Stimulated activated CD4-positive, alpha-beta T cell treated with anti-CD3 and anti-CD28 coated beads, Interleukin-1b, Interleukin-23, amount 100 ng/mL, for 1 hour (primary cell): ENCODE measurements at places on chromosomes 11 and 22.

DNA sequence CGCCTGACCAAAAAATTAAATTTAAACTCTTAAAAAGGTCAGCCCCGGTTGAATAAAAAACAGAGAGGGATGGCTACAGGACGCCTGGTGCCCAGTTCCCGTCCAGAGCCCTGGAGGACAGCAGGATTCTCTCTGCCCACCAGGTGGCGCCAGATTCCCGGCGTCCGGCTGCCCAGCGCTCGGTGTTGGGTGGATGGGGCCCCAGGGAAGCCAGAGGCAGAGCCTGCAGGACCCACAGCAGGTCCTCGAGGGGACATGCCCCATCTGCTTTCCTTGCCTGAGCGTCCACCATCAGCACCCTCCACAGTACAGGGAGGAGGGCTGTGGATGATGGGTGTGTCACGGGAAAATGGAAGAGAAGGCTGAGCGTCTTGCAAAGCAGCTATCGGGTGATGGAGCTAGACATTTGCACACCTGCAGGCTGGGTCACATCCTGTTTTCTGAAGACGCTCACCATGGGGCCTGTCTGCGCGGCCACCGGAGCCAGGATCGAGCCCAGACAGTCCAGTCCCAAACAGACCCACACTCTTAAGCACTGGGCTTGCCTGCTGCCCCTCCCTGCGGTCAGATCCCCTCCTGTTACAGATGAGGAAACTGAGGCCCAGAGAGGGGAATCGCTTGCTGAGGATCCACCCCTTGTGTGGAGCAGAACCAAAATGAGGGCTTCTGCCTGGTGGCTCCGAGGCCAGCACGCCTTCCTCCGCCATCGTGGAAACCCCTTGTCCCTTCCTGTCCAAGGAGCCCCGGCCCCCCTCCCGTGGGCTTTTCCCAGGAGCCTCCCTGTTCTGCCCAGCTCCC is 18.5 kb upstream of the CBX7 start:
- DNase-seq, result peak; percentile 77

GRCh38 chr11:125593114-125593820 is 615 bp downstream of the STT3A start:
- DNase-seq, result no peak

DNA sequence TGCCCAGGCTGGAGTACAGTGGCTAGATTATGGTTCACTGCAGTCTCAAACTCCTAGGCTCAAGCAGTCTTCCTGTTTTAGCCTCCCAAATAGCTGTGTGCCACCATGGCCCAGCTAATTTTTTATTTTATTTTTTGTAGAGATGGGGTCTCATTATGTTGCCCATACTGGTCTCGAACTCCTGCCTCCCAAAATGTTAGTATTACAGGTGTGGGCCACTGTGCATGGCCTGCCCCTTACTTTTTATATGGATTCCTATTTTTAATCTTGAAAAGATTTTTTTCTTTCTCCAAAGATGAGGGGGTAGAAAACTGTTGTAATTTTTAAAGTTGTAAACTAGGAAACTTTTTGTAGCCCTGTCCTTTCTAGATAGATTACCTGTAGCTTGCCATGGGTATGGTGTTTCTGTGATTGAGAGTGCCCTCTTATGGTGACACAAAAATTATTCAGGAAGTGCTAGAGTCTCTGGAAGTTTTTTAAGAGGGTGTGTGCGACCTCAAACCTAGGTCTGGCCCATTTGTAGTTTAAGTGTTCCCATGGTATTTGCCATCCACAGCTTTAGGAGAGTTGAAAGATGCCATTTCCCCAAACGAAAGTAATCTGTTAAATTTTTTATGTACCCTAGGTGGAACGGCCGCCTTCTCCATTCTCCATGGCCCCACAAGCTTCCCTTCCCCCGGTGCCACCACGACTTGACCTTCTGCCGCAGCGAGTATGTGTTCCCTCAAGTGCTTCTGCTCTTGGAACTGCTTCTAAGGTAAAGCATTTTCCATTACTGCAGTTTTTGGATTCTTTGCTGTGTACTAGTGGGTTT is 32.4 kb downstream of the MCAM start:
- no peak for DNase-seq

GRCh38 chr22:38271927-38272372 is 860 bp downstream of the TMEM184B start:
- DNase-seq, result no peak

DNA sequence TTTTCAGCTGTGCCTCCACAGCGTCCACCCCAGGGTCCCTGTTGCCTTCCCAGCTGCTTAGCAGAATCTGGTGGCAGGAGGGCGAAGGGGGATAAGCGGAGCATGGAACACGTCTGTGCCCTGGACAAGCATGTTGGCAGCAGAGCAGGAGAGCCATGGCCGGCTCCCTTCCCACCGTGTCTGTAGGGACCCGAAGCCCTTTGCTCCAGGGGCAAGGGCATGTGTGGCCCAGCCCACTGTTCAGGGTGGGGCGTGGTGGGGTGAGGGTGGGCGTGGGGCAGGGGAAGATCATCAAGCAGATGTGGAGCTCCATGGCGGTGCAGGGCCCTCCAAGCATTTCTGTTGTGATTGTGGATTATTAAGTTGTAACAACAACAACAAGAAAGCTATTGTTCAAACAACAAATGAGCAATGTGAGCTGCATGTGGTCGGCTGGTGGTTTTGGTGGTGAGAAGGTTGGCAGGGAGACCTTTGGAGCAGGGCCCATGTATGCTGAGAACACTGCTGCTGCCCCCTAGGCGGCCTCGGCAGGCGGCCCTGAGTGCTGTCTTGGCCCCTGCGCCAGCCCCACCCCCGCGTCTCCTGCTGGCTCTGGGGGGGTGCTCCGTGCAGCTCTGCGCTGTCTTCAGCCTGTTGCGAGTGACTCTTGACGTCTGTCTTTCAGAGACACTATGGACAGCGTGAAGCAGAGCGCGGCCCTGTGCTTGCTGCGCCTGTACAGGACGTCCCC is 50.9 kb downstream of the AP2A2 start:
- no peak for DNase-seq

DNA sequence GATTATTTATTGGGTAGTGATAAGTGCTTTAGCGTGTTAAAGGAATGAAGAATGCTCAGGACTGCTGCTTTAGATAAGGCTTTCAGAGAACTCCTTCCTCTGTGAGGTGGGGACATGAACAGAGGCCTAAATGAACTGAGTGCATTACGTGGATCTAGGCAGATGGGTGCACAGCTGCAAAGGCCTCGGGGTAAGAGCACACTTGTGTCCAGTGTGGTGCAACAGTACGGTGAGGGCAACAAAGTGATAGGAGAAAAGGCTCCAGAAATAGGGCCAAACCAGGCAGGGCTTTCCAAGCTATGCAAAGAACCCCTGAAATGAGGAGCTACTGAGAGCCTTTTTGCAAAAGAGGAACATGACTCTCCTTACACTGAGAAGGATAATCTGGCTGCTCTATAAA is 45.3 kb upstream of the ARHGAP32 start:
- no peak for DNase-seq

DNA sequence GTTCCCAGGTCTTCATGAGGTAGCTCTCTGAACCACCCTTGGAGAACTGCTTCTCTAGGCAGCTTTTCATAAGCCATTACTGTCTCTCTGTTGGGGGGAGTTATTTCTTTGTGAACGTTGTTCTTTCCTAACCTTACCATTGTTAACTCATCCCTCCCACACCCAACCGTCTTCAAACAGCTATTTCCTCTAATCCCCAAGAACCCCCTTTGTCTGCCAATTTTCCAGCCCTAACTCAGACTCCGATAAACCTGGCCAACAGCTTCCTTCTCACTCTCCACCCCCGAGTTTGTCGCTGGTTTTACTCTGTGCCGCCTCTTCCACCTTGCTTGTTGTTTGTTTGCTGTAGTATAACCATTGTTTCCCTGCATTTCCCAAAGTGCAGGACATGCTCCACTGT is 131.5 kb downstream of the CCDC34 start:
- no peak for DNase-seq

- DNase-seq, result no peak
Measured at GRCh38 chr22:36211237-36211861, 9.7 kb upstream of the APOL4 start.

DNA sequence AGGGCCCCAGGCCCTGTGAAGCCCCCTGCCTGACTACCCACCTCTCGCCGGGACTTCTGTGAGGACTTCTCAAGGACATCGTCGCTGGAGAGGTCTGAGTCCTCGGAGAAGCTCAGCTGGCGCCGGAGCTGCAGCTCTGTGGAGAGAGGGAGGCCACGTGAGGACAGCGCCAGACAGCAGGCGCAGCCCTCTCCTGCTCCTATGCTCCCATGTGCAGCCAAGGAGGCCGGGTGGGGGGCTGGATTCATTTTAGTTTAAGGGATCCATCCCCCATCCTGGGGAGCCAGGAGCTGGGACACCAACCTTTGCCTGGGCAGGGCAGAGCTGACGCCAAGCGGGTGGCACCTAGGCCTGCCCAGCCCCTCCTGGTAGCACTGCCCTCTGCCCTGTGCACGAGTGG is 42.4 kb upstream of the BID start:
- DNase-seq, result no peak

- DNase-seq, result no peak
Measured at GRCh38 chr11:117808784-117809183, 11.8 kb upstream of the DSCAML1 start.

DNA sequence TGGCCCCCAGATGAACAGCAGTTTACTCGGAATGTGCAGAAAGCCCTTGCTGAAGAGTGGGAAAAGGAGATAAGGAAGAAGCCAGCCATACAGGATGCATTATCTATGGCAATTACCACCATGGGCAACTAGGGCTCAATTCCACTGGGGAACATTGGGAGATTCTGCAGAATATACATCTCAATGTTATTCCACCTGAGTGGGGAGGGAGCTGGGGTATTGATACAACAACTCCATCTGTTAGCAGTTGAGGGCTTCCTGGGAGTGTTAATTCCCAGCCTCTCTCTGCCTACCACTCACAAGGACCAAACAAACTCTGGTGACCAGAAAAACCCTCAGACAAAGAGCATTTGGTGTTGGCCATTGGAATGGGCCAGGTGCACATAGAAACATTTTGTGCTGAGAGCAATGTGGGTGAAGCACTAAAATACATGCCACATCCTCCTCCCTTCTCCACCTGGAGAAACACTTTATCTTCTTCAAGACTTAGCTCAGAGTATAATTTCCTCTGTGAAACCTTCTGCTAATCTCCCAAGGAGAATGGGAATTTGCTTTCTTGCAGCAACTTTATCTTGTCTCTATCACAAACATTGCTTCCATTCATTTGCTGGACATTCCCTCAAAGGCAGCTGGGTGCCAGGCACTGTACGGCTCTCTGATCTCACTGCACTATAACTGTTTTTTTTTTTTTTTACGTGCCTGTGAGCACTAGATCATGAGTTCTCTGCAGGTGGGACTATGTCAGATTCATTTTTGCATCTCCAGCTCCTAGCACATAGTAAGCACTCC is 292.2 kb downstream of the MN1 start:
- DNase-seq, result no peak

DNA sequence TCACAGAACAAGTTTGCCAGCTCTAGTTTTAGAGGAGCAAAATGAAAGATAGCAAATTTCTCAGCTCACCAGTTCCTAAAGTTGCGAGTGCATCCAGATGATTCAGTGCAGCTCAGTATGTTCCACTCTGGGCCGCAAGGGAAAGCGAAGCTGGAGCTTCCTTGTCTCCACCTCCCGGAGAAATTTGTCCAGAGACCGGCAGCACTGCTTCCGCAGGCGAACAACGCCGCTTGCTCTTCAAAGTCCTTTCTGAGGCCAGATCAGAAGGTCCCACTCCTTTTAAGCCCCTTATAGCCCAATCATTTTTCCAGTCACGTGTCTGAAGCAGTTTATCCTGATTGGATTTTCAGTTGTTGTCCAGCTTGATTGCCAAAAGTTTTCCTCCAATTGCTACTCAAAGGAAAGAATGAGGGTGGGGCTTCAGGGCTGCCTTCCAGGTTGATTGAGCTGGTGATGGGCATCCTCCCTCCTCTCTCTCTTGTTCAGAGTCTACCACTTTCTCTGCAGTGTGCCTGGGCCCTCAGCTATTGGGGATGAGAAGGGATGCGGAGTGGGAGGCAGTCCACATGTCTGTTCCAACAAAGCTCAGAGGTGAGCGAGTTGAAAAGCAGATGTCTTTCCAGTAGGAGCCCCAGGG is at the start of gene ZNF280A:
TSS of gene ZNF280A (minus strand) at position 251 of the 637 bp plus-strand sequence. CDS start 4,640 bp downstream, outside the sequence.
- DNase-seq, result no peak

- DNase-seq, result peak; percentile 87
Measured at GRCh38 chr22:31676700-31677099, 14.7 kb upstream of the PISD start.

DNA sequence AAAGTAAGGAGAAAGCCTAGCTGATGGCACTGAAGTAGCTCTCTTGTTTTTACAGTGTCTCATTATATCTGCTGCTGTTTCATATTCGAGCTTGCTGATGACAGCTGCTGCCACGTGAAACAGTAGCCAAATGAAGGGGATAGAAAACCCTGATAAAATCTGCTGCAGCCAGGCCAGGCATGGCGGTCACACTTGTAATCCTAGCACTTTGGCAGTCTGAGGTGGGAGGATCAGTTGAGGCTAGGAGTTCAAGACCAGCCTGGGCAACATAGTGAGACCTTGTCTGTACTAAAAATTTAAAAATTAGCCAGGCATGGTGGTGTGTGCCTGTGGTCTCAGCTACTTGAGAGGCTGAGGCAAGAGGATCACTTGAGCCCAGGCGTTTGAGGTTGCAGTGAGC is 13.4 kb downstream of the IFT46 start:
- DNase-seq, result no peak

GRCh38 chr11:100908746-100909145 is 220.9 kb downstream of the PGR start:
- no peak for DNase-seq

DNA sequence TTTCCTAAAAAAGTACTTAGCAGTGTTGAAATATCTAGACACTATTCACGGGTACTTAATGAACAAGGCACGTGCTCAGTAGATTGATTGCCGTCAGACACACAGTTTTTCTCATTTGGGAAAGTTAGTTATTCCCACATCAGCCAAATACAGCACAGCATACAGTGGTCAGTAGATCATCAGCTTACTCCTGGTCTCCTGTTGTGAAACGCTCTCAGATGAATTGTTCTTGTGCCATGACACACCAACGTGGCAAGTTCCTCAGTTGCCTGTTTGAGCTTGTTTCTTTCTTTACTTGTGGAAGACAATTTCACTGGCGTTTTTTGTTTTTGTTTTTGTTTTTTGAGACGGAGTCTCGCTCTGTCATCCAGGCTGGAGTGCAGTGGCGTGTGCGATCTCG is 8.6 kb downstream of the TAB1 start:
- no peak for DNase-seq

DNA sequence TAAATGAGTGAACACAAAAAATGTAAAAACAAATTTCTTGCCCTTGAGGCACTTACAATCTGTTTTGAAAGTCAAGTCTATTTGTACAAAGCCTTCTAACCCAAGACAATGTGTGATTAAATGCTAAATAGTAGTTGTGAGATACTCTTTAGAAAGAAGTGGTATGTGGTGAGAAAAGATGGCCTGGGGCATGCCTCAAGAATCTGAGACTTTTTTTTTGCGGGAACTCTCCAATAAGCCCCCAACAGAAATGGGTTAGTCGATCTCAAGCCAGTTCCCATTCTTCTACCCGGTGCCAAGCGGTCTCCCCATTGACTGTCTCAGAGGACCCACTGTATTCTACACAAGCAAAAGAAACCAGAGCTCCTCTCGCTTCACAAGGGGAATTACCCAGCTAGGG is 26.9 kb upstream of the TBCEL start:
- DNase-seq, result no peak

GRCh38 chr11:11865449-11865848 is 23.7 kb downstream of the USP47 start:
- DNase-seq, result no peak

GRCh38 chr11:65502555-65503367 is 3.9 kb downstream of the MALAT1 start:
- DNase-seq, result no peak
